Stimulated activated CD4-positive, alpha-beta T cell treated with anti-CD3 and anti-CD28 coated beads, TNF-alpha, amount 100 ng/mL, for 4 hours (primary cell): ENCODE measurements at places on chromosomes 3 and 15.

DNA sequence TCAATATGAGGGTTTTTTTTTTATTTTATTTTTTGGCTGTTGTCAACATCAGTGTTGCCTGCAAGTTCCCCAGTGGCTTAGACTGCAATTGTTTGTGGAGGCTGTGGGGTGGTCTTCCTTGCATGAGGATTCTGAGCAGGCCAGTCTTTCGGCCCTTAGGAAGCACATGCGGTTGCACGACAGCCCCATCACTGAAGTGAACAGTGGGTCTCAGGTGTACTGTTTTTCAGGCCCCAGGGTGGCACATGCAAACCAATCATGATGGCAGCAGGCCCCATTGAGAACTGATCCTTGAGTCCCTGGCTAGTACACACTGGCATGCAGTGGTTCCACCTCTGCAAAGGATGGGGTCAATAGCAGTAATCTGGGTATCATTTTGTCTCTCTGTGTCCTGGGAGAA lies 768.7 kb downstream of the EPHA3 start:
- no peak for DNase-seq

GRCh38 chr3:5427021-5427420 lies 239.5 kb downstream of the EDEM1 start:
- DNase-seq, result no peak

DNA sequence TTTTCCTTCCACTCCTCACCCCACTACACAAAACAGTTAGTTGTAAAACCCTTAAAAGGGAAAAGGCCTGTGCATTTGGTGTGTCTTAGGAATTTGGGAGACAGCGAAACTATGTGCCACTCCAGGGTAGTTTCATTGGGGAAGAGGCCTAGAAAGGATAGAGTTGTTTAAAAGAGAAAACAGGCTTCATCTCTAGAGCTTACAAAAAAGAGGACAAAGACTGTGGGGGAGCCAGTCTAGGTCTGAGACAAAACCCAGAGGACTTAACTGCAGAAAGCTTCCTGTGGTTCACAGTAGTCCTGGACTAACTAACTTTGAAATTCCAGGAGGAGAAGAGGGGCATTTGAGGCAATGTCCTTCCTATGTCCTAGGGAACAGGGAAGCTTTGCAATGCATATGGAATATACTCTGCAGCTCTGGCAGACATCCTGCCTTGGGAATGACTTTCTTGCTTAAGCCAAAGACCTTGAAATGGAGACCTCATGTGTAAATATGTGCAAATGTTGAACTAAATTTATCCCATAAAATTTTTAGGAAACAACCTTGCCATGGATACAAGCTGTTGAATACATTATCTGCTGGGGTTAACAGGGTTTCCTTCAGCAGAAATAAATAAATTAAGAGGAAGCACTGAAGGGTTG lies 159.4 kb downstream of the LSAMP start:
- DNase-seq, result no peak

DNA sequence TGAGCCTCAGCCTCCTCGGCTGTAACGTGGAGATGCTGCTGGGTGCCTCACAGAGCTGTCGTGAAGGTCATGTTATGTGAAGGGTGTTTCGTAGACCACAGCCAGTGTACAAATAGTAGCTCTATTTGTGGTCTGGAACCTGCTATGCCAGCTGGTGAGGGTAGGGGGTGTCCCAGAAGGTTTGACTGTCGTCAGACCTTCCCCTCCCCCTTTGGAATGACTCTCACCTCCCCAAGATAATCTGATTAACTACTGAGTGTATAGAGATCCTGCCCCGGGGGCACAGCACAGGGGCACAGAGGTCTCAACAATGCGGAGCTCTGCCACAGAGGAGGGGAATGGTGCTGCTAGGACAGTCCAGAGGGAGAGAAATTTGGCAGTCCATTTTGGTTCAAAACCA lies 20.5 kb downstream of the FGD5 start:
- no peak for DNase-seq

DNA sequence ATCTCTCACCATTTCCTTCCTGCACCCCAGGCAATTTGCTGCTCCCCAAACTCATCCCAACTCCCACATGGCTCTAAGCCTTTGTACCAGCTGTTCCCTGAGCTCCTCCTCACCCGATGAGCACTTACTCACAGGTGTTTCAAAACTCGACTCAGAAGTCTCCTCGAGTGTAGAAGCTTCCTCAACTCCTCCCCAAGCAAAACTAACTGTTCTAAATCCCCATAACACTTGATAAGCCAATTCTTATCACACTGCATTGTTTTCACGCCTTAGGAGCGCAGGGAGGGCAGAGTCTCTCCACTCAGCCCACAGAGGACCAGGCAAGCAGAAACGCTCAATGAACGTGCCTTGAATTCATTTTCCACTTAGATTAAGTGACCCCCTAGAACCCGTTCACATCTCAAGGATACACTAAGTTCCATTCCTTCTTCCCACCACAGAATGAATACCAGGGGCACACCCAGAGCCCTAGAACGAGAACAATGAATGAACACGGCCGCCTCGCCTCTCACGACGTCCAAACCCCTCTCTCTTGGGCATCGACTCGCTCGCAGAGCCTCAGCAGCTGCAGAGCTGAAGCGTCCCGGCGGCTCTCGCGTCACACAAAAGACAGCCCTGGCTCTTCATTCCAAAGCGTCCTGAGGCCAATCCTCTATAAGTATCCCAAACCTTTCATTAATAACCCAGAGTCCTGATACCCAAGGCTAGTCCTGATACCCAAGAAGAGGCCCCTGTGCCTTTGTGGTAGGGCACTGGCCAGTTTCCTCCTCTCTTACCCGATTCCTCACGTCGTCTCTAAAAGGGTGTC lies 1.1 kb downstream of the RAF1 start:
- DNase-seq, result peak; percentile 15
